CD14-positive monocyte (primary cell): ENCODE measurements at places on chromosomes 3 and 15.

- peak; percentile 27 for DNase-seq
These were observed 1.3 kb downstream of the ACAP2 start for GRCh38 chr3:195441476-195441991.

DNA sequence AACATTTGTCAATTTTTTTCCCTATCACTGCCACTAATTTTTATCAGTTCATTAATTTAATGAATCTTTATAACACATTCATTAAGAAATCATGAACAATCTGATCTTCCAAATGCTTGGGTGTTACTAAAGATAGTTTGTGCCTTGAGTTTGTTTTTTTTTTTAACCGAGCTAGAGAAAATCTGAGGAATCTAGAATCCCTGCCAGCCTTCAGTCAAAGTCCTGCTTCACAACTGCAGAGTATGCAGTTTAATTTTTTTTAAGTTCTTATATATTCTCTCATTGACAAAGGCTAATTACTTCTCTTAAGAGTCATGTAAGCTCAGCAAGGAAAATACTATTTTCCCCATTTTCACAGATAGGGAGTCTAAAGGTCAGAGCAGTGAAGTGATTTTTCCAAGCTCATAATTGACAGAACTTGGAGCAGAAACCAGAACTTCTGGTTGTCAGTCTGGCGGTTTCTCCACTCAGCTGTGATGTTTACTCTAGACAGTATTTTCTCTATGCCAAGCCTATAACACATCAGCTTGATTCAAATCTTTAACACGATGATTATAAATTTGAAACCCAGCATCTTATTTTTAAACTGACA is 55.7 kb downstream of the TNIK start:
- no peak for DNase-seq

- no peak for DNase-seq
These were observed 172.7 kb upstream of the TP63 start for GRCh38 chr3:189458528-189458927.

DNA sequence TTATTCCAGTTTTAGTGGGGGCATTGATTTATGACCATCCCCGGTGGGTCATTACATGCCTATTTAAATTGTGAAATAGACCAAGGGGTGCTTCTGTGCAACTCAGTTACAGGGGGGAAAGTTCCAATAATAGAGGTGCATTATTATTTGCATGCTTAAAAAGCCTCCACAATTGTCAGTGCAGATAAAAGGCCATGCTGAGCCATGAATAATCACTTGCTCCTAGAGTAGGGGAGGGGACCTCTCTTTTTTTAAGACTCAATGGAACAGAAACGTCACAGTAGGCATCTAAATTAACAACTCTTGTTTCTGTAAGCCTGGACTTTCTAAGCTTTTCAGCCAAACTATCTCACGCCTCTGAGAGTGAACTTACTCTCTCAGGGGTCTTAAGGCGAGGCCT is 66.5 kb upstream of the CMTM7 start:
- DNase-seq = no peak

DNA sequence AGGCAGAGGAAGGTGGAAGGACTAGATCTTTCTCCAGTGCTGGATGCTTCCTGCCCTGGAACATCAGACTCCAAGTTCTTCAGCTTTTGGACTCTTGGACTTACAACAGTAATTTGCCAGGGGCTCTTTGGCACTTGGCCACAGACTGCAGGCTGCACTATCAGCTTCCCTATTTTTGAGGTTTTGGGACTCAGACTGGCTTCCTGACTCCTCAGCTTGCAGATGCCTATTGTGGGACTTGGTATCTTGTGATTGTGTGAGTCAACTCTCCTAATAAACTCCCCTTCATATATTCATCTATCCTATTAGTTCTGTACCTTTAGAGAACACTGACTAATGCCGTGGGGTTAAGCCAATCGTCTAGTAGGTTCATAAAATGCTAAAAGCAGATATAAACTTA is 8.8 kb upstream of the B3GNT5 start:
- peak; percentile 97 for DNase-seq

DNA sequence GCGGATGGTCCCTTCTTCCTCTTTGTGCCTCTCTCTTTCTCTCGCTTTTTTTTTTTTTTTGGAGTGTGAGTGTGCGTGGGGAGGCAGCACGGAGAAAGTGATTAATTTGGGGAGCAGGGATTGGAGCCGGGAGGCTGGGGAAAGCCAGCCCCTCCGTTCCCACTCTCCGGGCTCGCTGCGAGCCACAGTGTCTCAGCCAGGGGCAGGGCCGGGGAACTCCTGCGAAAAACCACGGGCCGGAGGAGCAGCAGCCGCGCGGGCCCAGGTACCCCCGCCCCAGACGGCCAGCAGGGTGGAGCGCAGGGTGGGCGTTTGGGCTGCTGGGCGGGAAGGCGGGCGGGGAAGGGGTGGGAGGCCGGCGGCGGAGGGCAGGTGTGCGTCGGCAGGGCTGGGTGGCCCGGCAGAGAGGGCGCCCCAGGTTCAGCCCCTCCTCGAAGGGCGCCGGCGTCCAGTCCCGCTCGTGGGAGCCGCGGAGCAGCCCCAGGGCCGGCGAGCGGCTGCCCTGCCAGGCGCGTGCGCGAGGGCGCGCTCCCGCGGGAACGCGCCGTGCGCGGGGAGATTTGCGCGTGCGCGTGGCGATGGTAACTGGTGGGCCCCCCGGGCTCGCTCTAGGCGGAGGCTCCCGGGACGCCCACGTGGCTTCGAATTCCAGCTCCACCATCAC is 1.4 kb downstream of the CHL1 start:
- no peak for DNase-seq

GRCh38 chr3:122727294-122727693 is 46.7 kb downstream of the PARP14 start:
- DNase-seq = no peak

- no peak for DNase-seq
These were observed 2.7 kb downstream of the IMPDH2 start for GRCh38 chr3:49026536-49026935.

GRCh38 chr3:112333002-112333380 is at the start of gene CD200:
Gene CD200 (plus strand): TSS chr3:112333156. CDS start chr3:112333213, 57 bp downstream.
- no peak for DNase-seq

- no peak for DNase-seq
These were observed 33.0 kb downstream of the GNB5 start for GRCh38 chr15:52158084-52158765.

- no peak for DNase-seq
These were observed 21.9 kb downstream of the OXNAD1 start for GRCh38 chr3:16286751-16287543.

GRCh38 chr15:68224546-68225250 is 4.8 kb downstream of the CLN6 start:
- DNase-seq = no peak

GRCh38 chr3:43870844-43871626 is 180.3 kb downstream of the ABHD5 start:
- no peak for DNase-seq

DNA sequence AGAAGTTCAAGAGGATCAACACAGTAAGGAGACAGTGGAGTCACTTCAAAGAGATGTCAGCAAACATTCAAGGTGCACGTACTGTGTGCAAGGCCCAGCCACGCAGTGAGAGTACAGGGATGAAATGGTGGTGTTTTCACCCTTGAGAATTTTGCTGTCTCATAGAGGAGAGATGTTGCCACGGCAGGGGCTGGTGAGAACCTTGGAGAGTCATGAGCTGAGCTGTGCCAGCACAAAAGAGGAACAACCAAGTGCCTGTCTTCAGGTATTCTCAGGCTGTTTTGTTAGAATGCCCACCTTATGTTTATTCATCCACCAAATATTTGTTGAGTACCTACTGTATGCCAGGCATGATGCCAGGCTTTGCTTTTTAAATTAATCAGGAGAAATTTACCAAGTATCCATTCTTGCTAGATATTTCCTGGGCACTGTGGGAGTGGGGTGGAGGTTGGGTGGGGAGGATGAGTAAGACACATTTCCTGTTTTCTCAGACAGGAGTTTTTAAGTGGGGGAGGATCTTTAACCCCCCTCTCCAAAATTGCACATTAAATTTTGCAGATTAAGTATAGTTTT is 72.6 kb downstream of the SLC6A11 start:
- DNase-seq = peak; percentile 55

- peak; percentile 72 for DNase-seq
These were observed 43.5 kb upstream of the BDH1 start for GRCh38 chr3:197599089-197599765.

DNA sequence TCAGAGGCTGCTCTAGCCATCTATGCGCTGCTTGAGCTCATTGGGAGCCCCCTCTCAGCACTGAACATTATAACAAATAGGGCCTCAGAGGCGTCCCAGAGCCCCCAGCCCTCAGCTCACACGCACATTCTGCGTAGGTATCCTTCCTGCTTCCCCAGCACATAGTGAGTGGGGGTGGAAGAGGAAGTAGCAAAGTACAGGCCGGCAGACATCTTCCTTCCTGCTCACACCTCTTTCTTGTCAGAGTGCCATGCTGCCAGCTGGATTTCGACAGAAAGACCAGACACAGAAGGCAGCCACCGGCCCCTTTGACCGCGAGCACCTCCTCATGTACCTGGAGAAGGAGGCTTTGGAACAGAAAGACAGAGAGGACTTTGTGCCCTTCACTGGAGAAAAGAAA is 16.6 kb downstream of the TMOD2 start:
- DNase-seq = peak; percentile 24

- DNase-seq = no peak
These were observed 11.2 kb upstream of the LIPC start for GRCh38 chr15:58420579-58421043.
